Panc1 (cell line): ENCODE measurements at places on chromosomes 3 and 15.

- no peak for DNase-seq
These were observed 135.4 kb downstream of the UACA start for GRCh38 chr15:70627734-70628548.

GRCh38 chr3:103791786-103792515 lies 1357.1 kb downstream of the ZPLD1 start:
- no peak for DNase-seq

GRCh38 chr3:10361375-10361774 lies 40.5 kb upstream of the SEC13 start:
- DNase-seq: no peak

DNA sequence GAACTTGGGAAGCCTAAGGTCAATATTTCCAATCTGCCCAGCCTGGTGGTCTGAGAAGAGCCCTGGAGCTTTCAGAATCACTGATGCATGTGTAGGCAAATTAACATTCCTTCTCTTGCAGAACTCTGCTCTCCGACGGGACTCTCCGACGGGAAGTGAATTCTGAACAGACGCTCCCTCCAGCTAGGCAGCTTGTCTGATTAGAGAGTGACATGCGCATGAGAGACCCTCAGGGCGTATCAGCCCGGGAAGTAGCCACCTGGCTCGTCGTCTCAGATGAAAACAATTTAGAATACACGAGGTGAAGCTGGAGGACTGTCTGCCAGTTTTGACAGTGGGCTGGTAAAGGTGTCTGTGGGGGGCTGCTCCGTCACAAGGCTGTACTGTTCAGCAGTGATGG lies 103.1 kb downstream of the DGKG start:
- DNase-seq: no peak

DNA sequence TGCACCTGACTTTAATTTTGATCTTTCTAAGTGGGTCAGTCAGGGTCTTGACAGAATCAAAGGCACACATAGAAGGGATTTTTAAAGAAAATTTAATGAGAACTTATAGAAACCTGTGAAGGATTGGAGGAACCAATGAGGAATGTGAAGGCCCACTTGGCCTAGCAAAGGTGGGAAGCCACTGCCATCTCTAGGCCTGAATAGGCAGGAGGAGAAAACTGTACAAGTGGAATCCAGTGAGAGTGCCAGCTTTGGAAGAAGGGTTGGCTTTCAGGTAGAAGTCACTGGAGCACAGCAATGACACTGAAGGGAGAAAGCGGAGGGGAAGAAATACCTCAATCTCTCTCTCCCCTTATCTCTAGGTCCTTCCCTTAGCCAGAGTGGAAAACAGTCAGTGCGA lies 380.7 kb upstream of the KCNMB2 start:
- no peak for DNase-seq

GRCh38 chr15:88513195-88513594 lies 33.3 kb downstream of the DET1 start:
- no peak for DNase-seq

DNA sequence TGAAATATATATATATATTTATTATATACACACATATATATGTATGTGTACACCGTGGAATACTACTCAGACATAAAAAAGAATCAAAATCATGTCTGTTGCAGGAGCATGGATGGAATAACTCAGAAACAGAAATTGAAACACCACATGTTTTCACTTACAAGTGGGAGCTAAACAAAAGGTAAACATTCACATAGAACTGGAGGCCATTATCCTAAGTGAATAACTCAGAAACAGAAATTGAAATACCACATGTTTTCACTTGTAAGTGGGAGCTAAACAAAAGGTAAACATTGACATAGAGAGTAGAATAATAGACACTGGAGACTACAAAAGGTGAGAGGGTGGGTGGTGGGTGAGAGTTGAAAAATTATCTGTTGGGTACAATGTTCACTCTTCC lies 171.5 kb upstream of the GOLIM4 start:
- DNase-seq: no peak

DNA sequence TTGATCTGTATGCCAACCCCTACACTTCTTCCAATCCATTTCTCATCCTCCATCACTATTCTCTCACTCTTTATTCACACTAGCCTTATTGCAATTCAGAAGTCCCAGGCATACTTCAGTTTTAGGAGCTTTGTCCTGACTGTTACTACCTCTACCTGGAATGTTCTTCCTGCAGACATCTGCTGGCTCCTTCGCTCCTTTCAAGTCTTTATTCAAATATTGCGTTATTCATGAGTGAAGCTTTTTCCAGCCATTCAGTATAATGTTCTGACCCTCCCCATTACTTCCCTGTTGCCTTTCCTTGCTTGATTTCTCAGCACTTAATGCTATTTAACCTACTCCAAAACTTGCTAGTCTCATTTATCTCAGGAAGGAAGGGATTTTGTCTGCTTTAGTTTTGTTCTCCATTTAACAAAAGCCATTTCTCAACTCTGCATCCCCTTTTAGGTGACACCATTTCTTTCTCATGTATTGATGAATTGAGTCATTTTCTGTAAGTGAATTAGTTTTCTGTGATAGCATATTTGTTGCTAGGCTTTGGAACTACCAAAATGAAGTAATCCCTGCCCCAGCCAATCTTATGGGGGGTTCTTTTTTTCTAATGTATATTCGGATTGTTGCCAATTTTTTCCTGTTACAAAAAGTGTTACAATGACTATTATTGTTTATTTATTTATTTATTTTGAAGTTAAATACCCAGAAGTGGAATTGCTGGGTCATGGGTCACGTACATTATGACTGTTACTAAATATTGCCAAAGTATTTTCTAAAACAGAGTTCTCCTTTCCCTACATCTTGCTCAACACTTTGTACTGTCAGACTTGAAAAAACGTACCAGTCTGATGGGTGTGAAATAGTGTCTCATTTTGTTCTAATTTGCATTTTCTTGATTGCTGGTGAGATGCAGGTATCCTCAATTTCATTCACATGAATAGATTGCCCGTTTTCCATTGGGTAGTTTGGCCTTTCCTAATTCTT lies 9.4 kb downstream of the ATP11B start:
- DNase-seq: no peak

DNA sequence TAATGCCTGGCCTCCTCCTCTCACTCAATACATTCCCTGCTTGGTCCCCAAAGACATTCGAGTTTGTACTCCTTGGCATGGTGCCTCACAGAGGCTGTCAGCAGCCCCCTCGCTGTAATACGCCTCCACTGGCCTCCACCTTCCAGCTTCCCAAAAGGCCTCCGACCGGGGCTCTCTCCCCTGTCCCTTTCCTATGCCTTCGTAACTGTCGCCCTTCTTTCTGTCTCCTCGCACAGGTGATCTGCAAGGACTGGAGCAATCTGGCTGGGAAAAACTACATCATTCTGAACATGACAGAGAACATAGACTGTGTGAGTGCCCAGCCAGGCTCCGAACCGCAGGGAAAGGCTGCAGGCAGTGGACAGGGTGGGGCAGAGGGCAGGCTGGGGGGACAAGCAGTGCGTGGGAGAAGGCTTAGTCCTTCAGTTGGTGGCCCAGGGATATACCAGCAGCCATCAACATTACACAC lies 10.7 kb upstream of the ABTB1 start:
- DNase-seq: no peak

GRCh38 chr3:27756877-27757276 lies 34.8 kb upstream of the EOMES start:
- no peak for DNase-seq

- no peak for DNase-seq
These were observed 48.3 kb downstream of the DHX36 start for GRCh38 chr3:154275965-154276364.

GRCh38 chr15:27165590-27165989 lies 194.6 kb downstream of the GABRG3 start:
- no peak for DNase-seq

- no peak for DNase-seq
These were observed 45.7 kb downstream of the TPRA1 start for GRCh38 chr3:127544803-127545201.

DNA sequence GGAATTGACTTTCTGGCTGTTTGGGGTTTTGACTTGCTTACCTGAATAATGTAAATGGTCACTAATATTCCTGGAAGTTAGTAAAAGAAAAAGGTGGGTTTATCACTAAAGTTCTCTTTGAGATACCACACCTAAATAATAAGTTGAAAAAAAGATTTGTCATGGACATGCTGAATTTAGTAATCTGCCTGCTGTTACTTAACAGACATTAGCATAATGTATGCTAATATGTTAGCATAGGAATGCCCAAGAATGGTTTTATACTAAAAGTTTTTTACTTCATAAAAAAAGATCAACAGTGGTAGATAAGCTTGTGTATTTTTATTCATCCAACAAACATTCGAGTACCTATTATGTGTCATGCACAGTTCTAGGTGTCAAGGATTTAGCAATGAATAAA lies 36.5 kb downstream of the GMPS start:
- no peak for DNase-seq

DNA sequence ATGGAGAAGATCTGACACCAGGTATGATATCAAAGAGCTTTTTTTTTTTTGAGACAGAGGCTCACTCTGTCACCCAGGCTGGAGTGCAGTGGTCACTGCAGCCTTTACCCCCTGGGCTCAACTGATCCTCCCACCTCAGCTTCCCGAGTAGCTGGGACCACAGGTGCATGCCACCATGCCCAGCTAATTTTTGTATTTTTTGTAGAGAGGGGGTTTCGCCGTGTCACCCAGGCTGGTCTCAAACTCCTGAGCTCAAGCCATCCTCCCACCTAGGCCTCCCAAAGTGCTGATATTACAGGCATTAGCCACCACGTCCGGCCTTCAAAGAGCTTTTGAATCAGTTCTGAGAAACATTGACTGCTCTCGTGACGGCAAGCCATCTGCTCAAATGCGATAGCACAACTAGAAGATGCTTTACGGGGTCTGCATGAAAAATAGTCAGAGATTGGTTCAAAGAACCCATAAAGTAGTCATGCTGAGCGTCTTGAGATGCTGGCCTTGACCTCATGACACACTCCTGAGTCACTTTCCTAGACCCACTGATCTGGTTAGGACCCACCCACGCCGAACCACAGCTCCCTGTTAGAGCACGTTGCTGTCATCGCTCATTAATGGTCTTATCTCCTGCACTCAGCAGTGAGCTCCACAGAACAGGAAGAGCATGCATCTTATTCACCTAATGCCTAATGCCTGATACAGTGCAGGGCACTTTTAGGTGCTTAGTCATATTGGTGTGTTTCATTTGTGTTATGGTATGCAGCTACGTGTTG lies 57.0 kb upstream of the NR2F2 start:
- peak; percentile 88 for DNase-seq

- DNase-seq: no peak
These were observed 481 bp downstream of the ADAMTS17 start for GRCh38 chr15:100341239-100341749.

GRCh38 chr3:53194210-53195065 lies 33.4 kb downstream of the PRKCD start:
- DNase-seq: no peak

GRCh38 chr3:66479532-66479947 lies 21.3 kb downstream of the LRIG1 start:
- no peak for DNase-seq

GRCh38 chr3:59576606-59577005 lies 526.8 kb upstream of the CFAP20DC start:
- no peak for DNase-seq

DNA sequence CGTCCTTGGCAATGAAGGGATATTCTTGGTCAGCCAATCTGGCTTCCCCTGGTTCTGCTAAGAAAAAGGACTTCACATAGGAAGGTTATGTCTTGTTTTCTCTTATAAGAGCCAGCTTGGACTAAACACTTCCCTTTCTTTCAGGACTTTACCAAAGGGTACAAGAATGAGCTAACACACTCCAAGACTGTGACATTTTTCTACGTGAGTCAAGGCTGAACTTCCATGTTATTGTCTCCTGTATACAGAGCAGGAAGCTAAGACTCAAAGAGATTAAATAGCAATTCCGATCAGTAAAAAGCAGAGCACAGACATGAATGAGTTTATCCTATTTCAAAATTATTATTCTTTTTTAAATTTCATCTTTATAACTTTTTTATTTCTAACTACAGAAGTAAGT lies 63.3 kb upstream of the STT3B start:
- no peak for DNase-seq

- DNase-seq: no peak
These were observed 220.5 kb upstream of the ADAMTS9 start for GRCh38 chr3:64908251-64908685.

- DNase-seq: no peak
These were observed 192.8 kb downstream of the ULK4 start for GRCh38 chr3:41769106-41769505.

- no peak for DNase-seq
These were observed 208.4 kb downstream of the PLOD2 start for GRCh38 chr3:145952536-145952935.

DNA sequence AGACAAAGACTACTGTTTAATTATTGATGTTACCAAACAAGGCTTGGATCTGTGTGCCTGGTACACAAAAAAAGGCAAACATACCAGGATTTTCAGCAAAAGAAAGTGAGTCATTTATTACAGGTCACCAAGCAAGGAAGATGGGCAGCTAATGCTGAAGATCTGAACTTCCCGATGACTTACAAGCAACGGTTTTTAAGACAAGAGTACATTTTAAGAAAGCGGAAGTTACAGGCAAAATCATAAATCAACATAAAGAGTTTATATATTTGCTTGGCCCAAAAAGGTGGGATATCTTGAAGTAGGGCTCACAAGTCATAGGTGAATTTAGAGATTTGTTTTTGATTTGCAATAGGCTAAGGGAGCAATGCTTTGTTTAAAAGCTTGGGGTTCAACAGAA lies 125.4 kb upstream of the SPATA16 start:
- no peak for DNase-seq

- no peak for DNase-seq
These were observed 326.3 kb downstream of the ARRDC4 start for GRCh38 chr15:98286831-98287230.

GRCh38 chr3:17313746-17314145 lies 428.7 kb downstream of the TBC1D5 start:
- no peak for DNase-seq

- DNase-seq: no peak
These were observed 21.8 kb downstream of the CRABP1 start for GRCh38 chr15:78361771-78362506.

DNA sequence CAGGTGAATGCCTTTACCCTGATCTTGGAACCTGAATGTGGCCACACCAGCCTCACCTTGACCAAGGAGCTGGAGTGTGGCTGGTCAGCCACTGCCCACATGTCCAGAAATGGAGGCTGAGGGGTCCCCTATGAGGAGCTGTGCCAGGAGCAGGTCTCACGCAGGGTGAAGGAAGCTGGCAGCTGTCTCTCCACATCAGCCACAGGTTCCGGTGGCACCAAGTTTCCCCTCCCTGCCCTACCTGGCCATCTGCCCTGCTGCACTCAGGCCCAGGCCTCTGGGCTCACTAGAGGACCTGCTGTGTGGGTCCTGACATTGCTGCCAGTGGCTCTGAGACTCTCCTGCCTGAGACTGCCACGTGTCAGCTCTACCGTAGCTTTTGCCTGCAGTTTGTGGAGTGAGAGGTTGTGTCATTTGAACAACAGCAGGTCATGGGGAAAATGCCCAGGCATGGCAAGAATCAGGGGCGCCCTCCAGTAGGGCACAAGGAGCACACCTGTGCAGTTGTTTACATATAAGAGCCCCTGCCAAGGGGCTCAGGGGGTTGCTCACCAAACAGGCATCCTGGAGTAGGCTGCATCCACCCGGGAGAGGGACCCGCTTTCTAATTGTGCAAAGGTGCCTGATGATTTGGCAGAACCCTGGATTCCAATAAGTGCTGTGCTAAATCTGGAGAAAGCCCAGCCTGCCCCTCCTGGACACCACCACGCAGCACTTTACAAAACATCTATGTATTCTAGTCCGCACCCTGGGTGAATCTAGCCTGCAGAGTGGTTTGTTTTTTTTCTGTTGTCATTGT lies 258.5 kb upstream of the TLE3 start:
- DNase-seq: no peak
